ENCODE measurements at places on chromosomes 2 and 18.

DNA sequence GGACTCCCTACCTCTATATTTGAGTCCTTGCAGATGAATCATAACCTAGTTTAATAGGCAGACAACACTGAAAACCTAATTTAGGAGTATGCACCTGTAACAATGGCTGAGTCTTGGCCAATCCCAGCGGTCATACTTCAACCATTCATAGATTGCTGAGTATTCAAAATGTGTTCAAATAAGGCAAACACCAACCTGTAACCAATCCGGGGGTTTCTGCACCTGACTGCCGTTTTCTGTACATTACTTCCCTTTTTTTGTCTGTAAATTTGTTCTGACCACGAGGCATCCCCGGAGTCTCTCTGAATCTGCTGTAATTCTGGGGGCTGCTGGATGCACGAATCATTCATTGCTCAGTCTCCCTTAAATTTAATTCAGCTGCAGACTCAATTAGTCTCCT, 338.6 kb downstream of the STK39 start:
- DNase-seq: no peak

GRCh38 chr2:210971431-210971830, 415.0 kb downstream of the CPS1 start:
- DNase-seq: no peak

DNA sequence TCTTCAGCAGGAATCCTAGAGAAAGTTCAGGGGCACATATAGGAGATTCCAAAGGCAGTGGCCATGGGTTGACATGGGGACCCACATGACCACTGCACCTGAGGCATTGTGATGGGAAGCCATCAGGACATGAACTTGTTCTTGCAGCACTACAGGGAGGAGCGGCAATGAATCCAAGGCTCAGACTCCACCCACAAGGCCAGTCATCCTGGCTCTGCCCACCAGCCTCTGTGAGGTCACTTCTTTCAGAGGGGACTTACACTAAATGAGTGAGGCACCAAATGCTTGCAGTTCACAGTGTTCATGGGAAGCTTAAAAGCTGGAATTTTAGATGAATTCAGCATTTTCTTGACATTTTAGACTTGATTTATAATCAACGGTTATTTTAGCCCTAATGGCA, 254.2 kb downstream of the SETBP1 start:
- DNase-seq: no peak

DNA sequence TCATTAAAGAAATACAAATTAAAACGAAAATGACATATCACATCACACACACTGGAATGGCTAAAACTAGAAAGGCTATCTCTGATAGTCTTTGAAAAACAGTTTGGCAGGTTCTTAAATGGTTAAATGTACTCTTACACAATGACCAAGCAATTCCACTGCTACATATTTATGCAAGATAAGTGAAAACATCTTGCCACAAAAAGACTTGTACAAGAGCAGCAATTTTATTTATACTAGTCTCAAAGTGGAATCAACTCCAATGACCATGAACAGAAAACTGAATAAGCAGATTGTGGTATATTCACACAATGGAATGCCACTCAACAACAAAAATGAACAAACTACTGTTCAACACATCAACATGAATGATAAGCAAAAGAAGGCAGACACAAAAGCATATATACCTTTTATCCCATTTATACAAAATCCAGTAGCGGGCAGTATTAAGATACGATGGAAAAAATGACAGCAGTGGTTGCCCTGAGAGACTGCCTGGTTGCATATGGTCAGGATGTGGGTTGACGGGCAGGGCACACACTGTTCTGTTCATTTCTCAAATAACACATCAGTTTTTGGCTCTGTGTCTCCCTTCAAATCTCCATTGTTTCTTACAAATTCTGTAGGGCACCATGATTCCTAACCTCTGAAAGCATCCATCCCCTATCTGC, 25.4 kb downstream of the SP100 start:
- DNase-seq: peak; percentile 32

DNA sequence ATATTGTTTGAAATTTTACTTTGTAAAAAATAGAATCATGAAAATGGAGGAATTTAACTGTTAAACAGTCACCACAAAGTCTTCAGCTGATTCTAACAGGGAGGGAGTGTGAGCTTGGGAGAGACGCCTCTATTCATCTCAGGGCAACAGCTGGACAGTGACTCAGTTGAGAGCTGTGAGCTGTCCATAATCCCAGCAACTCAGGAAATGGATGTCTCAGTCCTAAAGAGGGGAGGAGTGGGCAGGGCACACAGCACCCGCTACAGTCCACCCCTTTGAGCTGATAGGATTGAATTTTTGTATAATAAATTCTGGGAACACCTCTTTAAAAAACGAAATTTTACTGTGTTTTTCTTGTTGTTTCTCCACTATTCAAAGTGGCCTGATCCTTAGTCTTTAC, 255.1 kb upstream of the THUMPD2 start:
- DNase-seq: peak; percentile 88

- DNase-seq: no peak
Measured at GRCh38 chr2:223737207-223737606, 100.2 kb downstream of the AP1S3 start.

- DNase-seq: no peak
Measured at GRCh38 chr18:3380384-3380961, 69.5 kb upstream of the TGIF1 start.

DNA sequence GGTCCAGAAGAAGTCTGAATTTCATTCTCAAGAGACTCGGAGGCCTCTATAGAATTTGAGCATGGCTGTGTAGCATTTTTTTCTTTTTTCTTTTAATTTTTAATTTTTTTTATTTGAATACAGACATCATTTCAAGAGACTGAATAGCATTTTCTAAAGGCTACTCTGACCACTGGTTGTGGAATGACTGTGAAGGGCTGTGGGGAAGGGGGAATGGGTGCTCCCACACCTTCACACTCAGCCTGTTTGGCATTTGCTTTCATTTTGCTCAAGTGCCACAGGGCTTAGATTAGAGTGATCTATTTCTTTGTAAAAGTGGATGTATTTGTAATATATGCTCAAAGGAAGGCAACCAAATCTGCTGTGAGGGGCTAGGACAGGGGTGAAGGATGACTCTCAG, 142.0 kb upstream of the SPOPL start:
- DNase-seq: no peak

GRCh38 chr18:46110406-46110805, 6.2 kb downstream of the HAUS1 start:
- no peak for DNase-seq

Measured in NCI-H226 (cell line).